NCI-H1092 (cell line): ENCODE measurements at places on chromosomes 1 and 21.

- DNase-seq = no peak
These were observed 980 bp upstream of the CLDN19 start for GRCh38 chr1:42740851-42741580.

DNA sequence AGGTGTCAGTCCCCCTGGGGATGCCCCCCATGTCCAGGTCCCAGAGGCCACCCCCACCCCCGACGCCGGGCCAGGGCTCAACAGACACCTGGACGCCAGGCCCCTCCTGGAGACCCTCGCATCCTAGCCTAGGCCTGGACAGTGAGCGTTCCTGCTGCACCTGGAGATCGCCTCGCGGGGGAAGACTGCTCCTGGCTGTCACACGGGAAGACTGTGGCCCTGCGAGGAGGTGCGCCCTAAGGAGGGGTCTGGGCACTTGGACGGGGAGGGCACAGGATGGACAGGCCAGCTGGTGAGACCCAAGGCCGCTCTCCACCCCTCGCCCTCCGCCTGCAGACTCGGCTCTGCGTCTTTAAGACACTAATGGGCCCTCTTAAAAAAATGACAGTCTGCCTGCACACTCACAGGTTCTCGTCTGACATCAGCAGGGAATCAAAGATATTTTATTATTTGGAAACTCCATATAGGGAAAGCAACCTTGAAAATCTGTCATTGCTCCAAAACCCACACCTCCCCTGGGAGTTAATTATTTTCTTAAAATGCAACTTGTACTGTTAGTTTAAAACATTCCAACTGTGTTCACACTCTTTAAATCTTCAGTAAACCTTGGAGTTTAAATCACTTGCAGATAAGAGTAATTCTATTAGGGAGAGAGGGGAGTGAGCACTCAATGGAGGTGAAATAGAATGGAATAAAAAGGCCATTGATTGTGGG is 45.6 kb upstream of the ACTRT2 start:
- DNase-seq = no peak

DNA sequence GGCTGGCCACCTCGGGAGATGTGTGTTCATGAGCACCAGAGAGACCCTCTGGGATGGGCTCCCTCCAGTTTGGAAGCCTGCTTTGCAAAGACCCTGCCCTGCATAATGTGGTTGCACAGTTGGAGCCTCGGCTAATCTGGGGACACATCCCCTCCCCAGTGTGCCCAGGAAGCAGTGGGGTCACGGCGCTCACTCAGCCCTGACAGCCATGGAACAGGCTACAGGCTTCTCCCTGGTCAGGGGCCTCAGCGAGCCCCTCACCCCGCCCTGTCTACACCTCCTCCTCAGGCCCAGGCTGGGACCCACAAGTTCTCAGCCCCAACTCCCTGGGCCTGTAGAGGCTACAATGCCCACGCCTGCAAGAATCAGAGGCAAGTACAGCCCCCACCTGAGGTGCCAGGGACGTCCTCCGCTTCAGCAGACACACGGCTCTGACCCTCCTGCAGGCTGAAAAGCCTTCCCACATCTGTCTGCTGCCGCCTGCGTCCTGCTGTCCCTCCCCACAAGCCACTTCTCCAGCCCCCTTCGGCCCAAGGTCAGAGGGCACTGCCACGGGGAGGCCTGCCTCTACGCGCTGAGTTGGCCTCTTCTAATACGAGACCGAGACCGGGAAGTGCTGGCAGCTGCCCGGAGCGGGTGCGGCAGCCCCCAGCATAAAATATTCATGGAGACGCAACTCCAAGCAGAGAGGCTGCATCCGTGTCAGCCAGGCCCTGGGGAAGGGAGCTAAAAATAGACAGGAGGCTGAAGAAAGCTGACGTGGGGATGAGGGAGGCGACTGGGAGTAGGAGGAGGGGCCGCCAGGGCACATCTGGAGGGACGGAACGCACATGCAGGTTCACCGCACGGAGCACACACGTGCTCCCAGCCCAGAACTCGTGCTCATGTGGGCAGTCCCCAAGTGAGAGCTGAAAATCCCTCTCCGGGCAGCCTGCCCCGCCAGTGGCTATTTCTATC is 15.2 kb upstream of the GPR153 start:
- DNase-seq = peak; percentile 61

GRCh38 chr1:218717575-218717974 is 372.4 kb downstream of the TGFB2 start:
- DNase-seq = no peak

- DNase-seq = no peak
These were observed 129.7 kb upstream of the UBE2U start for GRCh38 chr1:64073705-64074104.

DNA sequence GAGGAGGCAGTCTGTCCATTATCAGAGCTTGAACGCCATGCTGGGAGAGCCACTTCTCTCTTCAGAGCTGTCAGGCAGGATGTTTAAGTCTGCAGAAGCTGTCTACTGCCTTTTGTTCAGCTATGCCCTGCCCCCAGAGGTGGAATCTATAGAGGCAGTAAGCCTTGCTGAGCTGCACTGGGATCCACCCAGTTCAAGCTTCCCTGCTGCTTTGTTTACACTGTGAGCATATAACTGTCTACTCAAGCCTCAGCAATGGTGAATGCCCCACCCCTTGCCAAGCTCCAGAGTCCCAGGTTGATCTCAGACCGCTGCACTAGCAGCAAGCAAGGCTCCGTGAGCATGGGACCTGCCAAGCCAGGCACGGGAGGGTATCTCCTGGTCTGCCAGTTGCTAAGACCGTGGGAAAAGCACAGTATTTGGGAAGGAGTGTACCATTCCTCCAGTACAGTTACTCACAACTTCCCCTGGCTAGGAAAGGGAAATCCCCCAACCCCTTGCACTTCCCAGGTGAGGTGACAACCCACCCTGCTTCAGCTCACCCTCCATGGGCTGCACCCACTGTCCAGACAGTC is 32.5 kb downstream of the RGS13 start:
- DNase-seq = no peak

- no peak for DNase-seq
These were observed 805.8 kb upstream of the ADGRL2 start for GRCh38 chr1:80994934-80995333.

DNA sequence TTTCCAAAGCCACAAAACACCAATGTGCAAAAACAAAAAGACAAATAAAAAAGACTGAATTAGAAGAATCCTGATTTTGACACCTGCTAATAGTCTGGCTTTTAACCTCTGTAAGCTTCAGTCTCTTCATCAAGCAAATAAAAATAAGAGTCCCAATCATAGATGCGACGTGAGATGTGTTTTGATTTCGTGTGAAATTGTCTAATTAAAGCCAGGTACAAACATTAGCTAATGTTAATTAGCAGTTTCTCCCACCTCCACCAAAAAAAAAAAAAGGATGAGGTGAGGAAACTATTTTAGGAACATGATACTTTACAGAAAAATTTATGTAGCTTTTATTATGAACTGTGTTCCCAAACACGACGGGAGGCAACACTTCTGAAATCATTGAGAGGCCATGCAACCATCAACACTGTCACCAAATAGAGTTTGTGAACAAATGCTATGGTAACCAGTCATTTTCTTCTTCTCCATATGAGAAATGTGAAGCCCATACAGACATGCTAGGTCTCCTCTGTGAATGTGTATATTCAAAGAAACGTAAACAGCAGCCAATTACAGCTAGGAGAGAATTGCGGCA is 6.7 kb upstream of the EVI5 start:
- DNase-seq = no peak

DNA sequence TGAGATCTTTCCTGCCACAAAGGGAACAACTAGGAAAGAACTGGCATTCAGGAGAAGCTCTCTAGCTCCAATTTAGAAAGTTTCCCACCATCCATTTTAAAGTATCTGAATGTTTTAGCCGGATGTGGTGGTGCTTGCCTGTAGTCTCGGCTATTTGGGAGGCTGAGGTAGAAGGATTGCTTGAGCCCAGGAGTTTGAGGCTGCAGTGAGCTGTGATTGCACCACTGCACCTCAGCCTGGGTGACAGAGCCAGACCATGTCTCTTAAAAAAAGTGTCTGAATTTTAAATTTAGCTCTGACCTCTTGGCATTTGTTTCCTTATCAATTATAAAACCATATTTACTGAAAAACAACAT is 67.2 kb downstream of the RPAP2 start:
- no peak for DNase-seq

DNA sequence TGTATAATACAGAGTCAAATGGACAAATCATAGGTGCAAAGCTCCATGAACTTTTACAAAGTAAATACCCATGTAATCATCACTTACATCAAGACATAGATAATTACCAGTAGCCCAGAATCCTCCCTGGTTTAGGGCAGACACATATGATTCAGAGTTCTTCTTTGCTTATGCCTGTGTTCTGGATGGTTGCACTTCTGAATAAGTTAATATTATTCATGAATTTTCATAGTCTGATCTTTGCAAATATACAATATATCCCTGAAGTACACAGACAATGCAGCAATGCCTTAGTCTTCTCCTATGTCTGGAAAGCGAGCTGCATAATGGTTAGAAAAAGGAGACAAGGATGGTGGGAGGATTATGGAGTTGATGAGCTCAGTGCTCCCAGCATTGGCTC is 122.4 kb upstream of the PLXNA2 start:
- no peak for DNase-seq

DNA sequence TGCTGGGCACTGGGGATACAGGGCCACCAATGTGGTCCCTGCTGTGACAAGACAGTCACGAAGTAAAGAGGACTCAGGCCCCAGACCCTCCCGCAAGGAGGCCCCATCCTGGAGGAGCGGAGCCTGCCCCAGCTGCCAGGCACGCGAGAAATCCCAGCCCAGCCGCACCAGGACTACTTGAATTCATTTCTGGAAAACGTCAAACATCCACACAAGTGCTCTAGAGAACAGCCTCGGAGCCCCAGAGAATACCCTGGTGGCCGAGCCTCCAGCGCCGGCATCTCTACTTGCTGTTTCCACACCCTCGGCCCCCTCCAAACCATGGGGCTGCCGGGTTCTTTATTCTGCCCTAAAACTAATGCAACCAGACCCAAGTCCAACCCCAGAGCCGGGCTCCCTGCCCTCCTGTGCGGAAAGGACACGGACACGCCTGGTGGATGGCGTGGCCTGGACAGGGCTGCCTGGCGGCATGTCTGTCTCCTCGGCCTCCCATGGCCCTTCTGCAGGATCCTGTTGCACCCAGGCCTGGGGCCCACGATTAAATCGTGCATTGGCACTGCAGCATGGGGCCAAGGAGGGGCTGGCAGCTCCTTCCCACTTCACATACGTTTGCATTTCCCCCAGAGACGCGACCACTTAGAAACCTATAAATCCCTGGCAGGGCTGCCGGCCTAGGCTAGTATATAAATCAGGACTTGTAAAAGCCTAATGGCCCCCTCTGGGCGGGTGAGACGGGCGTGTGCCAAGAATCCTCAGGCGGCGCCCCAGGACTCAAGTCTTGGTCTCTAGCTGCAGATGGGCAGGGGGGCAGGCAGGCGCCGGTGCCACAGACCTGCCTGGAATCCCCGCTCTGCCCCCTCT is 41.2 kb downstream of the DMRTB1 start:
- peak; percentile 53 for DNase-seq

- DNase-seq = peak; percentile 9
These were observed 63.4 kb upstream of the L1TD1 start for GRCh38 chr1:62131093-62131725.

- no peak for DNase-seq
These were observed 125.8 kb downstream of the TOMM20 start for GRCh38 chr1:235002706-235003300.

- DNase-seq = no peak
These were observed 117.1 kb upstream of the SPAG17 start for GRCh38 chr1:118302145-118302544.

DNA sequence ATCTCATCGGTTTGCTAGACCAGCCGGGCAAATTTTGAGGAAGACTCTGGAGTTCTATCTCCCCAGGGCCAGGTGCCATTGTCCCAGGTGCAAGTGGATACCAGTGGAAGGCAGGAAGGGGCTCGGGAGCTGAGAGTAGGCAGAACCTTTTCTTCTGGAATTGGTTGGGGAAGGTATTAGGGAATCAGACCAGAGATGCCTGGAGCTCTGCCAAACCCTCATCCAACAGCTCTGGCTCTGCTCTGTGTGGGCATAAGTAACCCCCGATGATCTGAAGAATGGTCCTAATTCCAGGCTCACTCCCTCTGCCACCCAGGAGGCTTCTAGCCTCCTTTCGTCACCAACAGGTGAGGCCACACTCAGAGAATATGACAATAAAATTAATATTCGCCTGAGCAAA is 69.9 kb downstream of the PGBD5 start:
- DNase-seq = no peak

GRCh38 chr1:100976936-100977335 is 48.6 kb downstream of the DPH5 start:
- DNase-seq = no peak

DNA sequence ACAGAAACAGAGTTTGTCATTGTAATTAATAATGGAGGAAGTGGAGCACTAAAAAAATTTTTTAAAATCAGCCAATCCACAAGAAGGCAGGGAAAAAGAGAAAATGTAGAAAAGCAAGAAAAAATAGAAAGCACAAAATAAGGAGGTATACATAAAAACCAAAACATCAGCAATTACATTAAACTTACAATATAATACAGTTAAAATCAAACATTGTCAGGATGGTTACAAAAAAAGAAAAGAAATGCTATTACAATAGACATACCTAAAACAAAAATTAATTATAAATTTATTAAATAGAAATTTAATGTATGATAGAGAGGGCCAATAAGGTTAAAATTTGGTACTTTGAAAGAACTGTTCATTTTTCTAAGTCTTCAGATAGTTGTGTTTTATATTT is 38.7 kb downstream of the PRSS38 start:
- DNase-seq = no peak

DNA sequence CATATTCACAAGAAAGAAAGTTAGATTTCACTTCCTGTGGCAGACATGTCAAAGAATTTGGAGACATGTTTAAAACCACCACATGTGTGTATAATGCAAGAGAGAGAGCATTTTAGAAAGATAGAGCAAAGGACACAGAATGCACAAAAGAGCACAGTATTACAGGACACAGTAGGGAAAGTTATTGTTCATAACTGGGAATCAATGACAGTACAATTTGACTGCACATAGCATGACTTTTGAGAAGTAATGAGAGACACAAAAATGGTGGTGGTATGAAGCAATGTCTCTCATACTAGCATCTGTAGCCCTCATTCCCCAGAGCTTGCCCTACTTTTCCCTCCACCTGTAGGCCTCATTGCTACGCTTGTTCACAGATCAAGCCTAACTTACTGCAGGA is 499.2 kb downstream of the PTPRC start:
- DNase-seq = no peak

DNA sequence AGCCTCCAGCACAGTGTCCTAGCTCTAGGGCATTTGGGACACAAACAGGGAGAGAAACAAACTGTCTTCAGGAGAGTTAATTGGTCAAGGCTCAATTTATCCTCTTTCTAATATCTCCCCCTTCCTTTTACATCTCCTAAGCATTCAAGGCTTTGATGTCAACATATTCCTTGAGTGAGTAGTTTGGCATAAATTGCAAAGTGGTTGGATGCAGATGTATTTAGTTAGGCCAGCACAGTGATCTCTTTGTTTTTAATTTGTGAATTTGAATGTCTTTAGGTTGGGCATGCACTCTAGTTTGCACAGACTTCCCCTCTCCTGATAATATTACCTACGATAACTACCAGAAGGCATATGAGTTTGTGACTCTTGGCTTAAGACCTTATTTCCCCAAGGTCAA is 12.5 kb upstream of the OLFML2B start:
- no peak for DNase-seq

- no peak for DNase-seq
These were observed 5.2 kb upstream of the KRTAP19-8 start for GRCh38 chr21:31043471-31043870.

GRCh38 chr1:72433591-72433990 is 151.3 kb upstream of the NEGR1 start:
- no peak for DNase-seq
